ENCODE measurements at places on chromosomes 7 and 10.

- DNase-seq, result no peak
These were observed 276.1 kb downstream of the DNAJB6 start for GRCh38 chr7:157612664-157613561.

GRCh38 chr10:59854571-59854970, 51.8 kb downstream of the CCDC6 start:
- DNase-seq, result no peak

- DNase-seq, result no peak
These were observed 149.4 kb downstream of the LRRN3 start for GRCh38 chr7:111240371-111240770.

DNA sequence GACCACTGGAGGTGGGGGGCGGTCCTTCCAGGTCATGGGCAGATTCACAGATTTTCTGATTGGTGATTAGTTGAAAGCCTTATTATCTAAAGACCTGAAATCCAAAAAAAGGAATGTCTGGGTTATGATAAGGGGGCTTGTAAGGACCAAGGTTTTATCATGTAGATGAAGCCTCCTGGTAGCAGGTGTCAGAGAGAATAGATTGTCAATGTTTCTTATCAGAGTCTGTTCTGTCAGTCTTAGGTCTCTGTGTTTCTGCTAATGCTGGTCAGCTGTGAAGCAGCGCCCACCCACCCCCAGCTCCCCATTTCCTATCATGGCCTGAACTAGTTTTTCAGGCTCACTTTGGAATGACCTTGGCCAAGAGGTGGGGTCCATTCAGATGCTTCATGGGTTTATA, 21.2 kb downstream of the TES start:
- DNase-seq, result no peak

GRCh38 chr7:26449175-26450165, 157.8 kb downstream of the SNX10 start:
- no peak for DNase-seq

GRCh38 chr7:98399462-98399861, 1.4 kb downstream of the BAIAP2L1 start:
- DNase-seq, result no peak

DNA sequence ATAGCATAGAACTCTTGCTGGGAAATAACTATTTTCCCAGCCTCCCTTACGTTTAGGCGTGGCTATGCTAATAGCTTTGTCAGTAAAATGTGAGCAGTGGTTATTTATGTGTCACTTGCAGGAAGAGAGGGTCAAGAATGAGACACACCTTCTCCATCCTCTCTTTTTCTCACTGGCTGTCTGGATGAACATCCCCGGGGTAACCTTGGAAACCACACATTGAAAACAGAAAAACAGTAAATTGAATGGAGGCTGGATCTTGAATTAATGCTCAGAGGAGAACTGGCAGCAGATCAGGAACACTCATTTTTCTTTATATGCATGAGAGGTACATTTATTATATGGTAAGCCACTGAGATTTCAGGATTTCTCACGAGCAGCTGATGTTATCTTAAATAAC, 127.6 kb downstream of the DNAJB9 start:
- no peak for DNase-seq

GRCh38 chr10:22258471-22258870, 40.7 kb upstream of the EBLN1 start:
- no peak for DNase-seq

DNA sequence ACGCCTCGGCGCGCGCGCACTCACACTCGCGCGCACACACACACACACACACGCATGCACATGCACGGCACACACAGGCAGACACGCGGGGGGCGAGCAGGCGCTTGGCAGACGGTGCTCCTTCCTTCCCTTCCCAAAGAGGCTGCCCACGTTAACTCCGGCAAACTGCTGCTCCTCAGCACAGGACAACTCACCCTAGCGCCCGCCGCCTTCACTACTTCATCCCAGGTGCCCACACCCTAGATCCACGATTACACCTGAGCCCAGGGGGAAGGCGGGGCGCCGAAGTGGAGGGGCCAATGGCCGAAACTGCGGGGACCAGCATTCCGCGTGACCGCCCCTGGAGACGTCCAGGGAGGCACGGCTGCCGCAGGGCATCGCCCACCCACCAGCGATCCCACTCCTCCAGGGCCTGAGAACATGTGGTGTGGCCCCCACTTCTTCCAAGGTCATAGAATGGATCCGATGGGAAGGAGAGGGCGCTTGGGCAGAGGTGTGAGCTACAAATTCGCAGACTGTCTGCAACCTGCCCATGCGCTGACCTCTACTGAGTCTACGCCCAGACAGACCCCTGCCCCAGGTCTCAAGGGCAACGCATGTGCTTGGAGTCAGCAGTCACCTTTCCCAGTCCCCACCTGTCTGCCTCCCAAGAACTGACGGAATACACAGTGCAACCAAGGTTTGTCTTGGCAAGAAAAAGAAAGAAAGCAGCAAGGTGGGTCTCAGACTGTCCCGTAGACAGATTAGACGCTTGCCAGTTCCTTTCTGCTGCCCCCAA, 74.6 kb downstream of the CALN1 start:
- no peak for DNase-seq

GRCh38 chr10:102775201-102775934, 31.6 kb downstream of the WBP1L start:
- DNase-seq, result no peak

GRCh38 chr7:31764462-31764861, 77.4 kb downstream of the PPP1R17 start:
- no peak for DNase-seq

DNA sequence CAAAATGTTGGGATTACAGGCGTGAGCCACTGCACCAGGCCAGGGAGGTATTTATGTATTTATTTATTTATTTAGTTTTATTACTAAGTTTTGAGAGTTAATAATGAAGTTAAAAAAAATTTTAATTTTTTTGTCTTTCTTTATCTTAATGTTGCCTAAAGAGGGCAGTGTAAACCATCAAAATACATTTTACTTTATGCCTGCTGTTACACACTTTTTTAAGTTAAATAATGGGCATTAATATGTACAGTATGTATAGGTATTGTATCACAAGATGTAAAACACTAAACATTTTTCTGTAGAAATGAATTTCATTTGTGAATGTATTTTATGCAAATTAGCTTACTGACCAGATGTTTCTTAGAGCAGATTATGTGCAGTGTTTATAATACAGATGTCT, 129.4 kb downstream of the AASS start:
- DNase-seq, result no peak

DNA sequence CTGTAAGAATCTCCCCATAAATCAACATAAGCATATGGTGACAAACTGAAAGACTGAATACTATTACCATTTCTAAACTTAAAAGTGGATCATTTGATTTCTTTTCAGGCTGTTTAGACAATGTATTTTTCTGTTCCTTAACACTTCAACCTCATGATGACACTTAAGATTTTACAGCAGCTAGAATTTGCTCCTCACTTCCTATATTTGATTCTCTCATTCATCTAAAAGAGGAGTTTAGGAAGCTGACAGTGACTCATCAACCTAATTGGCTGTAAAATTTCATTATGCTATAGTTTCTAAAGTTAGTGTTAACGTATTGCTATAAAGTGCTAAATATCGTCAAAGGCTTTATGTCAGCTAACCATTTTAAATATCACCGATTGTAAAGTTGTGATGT, 478.7 kb downstream of the GRM8 start:
- no peak for DNase-seq

DNA sequence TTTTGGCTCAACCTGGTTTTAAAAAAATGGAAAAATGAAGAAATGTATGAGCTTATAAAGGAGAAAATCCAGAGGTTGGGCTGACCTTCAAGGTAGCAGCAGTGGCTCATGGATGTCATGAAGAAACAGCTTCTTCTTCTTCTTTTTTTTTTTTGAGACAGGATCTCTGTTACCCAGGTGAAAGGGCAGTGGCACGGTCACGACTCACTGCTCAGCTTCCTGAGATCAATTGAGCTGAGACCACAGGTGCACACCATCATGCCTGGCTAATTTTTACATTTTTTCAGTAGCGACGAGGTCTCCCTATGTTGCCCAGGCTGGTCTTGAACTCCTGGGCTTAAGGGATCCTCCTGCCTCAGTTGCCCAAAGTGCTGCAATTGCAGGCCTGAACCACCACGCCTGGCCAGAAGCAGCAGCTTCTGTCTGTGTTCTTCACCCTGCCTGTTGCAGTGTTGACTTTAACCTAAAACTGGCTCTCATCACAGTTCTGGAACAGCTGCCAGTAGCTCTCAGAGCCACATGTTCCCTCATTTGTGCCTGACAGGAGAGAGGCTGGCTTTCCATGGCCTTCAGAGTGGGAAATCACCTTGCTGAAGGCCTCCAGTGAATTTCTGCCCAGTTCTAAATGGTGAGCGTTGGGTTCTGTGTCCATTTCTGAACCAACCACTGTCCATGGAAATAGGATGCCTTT, 117.7 kb downstream of the PFKFB3 start:
- DNase-seq, result no peak

- DNase-seq, result no peak
These were observed 54.6 kb upstream of the MKI67 start for GRCh38 chr10:128180843-128181242.

DNA sequence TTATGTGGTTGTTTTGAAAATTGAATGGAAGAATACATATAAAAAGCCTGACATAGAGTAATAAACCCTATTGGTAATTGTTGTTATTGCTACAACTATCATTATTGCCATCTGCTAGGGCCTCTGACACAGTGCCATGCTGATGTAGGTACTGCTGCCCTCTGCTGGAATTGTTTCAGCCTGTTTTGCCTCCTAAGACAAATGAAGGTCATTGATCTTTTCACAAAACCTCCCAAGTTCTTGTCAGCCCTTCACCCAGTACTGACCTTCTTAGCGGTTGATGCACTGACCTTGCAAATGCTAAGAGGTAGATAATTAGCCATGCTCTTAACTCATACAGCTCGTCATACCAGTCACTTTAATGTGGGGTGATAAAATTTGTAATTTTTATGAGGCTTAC, 975.2 kb downstream of the SORCS1 start:
- DNase-seq, result no peak

DNA sequence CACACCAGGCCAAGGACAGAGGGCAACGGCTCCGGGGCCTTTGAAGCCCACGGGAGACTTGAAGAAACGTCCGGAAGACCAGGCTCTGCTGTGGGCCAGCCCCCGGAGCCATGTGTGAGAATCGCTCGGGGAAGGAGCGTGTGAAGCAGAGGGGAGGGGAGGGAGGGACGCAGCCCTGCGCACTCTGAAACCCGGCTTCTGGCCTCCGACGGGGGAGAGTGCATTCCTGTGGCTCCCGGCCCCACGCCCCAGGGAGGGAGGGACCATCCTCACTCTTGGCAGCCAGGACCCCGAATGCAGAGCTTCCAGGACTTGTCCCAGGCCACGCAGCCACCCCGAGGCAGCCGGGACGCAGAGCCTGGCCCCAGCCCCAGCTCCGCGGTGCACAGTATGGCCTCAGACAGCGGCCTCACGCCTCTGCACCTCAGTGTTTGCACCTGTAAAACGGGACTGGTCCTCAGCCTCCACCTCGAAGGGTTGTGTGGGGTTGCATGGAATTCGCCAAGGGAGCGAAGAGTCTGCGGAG, 67.4 kb downstream of the PDGFA start:
- no peak for DNase-seq

GRCh38 chr7:135181261-135181928, 10.9 kb upstream of the CYREN start:
- no peak for DNase-seq

DNA sequence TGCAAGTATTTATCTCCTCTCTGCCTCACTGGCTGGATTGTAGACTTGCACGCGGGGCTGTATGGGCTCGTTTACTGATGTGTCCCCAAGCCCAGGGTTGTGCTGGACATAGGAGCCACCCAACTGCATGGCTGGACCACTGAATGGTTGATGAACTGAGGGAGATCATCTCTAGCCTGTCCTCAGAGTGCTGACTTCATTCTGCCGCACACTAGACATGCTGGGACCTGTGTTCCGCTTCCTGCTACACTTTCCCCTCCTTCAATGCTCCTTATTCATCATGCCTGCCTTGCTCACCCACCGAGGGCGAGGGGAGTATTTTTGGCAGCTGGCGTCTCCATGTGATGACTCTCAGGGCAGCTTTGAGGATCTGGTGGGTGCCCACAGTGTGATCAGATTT, 440.2 kb downstream of the GLRX3 start:
- DNase-seq, result no peak

GRCh38 chr10:100345570-100346330, 1.3 kb upstream of the SCD start:
- no peak for DNase-seq

DNA sequence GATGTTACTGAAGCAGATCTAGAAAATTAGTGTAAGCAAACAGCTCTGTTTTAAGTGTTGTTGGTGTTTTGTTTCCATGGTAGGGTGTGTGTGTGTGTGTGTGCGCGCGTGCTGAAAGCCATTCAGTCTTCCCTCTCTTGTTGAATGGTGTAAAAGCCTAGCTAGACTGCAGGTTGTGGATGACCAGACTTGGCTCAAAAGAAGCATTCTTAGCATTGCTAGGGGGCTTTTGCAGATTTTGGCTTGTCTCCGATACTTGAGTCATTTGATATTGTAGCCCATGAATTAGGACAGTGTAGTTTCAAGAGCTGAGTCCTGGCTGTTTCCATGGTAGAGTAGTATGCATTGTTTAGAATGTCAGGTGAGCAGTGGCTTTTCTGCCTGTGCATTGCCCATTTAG, 99.1 kb downstream of the SND1 start:
- no peak for DNase-seq

DNA sequence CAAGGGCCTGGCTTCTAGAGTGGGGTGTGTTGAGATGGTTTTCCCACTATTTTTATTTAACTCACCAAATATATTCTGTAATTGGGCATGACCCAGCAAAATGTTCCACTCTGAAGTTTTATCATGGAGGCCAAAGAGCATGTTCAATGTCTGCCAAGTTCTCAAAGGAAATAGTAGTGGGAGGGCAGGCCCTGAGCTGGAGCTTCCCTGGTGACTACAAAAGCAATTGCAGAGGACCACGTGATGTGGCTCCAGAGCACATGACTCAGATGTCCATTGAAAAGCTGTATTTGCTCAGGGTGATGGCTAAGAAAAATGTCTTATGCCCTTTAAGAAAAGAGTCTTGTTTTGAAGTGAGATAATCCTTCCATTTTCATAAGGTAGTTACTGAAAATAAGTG, 1024.8 kb downstream of the LRMDA start:
- no peak for DNase-seq

DNA sequence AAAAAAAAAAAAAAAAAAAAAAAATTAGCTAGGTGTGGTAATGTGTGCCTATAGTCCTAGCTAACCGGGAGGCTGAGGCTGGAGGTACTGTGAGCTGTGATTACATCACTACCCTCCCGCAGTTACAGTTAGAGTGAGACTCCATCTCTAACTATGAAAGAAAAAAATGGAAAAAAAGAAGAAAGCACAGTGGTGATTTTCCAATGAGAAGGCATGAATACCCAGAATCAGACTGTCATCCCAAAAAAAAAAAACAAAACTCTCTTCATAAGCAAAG, 269.9 kb upstream of the MKLN1 start:
- no peak for DNase-seq

DNA sequence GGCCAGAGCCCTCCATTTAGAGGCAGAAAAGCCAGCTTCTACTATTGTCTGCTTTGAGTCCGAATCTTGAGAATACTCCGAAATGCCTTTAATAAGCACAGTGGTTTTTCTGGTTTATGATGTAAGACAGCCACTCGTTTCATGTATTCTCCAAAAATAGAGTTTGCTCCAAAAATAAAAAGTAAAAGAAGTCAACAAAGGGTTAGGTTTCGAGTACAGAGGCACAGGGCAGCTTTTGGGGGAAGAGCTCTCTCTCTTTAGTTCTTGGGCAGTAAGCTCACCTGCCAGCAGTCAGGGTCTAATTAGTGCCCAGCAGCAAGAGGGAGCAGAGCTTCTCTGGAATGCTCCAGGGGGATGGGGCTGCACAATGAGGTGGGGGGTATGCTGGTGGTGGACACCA, 20.2 kb downstream of the CREB3L2 start:
- DNase-seq, result no peak
